AG08395 (cell line): ENCODE measurements at places on chromosomes 12 and 14.

GRCh38 chr14:80658733-80659132 lies 282.8 kb downstream of the CEP128 start:
- no peak for DNase-seq

DNA sequence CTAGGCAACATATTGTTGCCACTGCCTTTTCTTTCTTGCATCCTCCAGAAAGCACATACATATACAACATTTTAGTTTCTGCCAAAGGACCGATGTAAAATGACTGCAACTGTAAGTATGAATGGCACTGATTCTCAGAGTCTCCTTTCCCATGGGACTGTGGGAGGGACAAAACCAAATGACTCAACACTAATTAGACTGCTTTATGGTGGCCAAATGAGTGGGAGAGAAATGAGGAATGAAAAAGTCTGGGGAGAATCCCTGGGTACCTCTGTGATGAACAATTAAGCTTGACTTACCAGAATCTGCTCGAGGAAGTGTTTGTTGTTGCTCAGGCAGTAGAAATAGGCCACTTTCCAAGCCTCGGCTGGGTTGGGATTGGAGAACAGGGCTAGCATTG lies 10.1 kb downstream of the ZFYVE26 start:
- peak; percentile 56 for DNase-seq

DNA sequence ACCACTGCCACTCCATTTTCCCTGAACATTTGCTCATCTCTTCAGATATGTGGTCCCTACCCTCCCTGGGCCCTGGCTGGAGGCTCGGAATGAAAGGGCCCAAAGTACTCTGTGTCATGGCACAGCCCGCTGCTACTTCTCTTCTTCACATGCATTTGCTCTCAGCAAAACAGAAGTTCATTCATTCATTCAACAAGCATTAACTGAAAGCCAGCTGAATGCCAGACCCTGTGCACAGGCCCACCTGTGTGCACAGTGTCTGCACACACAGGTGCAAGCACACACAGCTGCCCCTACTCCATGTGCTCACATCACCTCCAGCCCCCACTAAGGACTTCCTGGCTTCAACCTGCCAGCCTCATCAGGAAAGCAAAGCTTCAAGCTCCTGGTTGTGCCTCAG lies 7.8 kb downstream of the WNT1 start:
- DNase-seq, result no peak

GRCh38 chr12:54723379-54724256 lies 75.5 kb upstream of the DCD start:
- no peak for DNase-seq

DNA sequence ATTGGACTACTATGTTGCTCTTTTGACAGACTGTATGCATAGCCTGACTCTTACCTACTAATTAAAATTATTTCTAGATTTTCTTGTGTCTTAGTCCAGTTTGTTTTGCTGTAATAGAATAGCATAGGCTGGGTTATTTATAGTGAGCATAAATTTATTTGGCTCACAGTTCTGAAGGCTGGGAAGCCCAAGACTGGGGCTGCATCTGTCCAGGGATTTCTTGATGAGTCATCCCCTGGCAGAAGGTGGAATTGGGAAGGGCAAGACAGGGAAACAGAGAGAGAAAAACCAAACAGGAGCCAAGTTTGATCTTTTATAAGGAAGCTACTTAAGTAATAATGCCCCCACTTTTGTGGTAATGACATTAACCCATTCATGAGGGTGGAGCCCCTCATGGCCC lies 759.2 kb upstream of the LRFN5 start:
- no peak for DNase-seq
